ENCODE measurements at places on chromosomes 7 and 10.
A peak's percentile ranks its signal among the peaks of the same experiment; 100 is the strongest.

DNA sequence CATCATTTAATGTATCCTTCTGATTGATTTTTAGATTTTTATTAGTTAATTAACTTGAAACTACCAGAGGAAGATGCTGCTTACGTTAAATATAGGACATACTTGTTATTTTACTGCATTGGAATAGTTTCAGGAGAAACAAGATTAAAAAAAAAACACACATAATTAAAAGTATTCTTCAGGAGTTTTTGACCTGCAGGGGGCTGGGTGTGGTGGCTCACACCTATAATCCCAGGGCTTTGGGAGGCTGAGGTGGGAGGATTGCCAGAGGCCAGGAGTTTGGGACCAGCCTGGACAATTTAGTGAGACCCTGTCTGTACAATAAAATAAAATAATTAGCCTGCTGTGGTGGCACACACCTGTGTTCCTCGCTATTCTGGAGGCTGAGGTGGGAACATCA, 10.7 kb downstream of the CBLL1 start:
- DNase-seq, result no peak

DNA sequence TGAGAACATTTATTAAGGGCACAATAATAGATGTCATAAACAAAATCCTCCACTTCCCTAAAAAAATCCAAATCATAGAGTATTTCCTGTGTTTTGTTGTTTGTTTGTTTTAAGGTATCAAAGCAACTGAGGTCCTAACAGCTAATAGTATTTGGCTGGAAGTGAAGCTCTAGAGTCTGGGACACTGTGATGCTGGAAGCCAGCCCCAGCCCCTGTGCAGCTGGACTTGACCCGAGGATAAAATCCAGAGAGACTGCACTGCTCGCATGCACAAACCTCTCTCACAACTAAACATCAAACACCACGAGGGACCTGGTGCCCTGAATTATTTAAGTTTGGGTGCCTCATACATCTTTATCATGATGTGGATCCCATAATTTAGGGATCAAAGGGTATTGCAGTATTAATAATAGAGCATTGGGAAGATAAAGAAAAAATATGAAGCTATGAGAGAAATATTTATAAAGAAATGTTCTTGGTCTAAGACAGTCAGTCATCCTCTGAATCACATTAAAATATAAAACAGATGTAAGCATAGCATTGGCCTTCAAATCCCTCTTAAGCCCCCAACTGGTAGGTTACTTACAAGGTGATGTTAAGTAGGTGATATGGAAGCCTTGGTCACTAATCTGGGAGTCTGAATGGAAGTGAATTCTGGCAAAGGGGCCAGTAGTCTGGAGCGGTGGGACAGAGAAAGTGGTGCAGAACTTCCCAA, 44.4 kb downstream of the CUBN start:
- DNase-seq, result no peak

- no peak for DNase-seq
Observed at GRCh38 chr10:124020981-124021815, 72.2 kb downstream of the CHST15 start.

GRCh38 chr7:41582116-41582515, 120.8 kb downstream of the INHBA start:
- DNase-seq, result no peak

DNA sequence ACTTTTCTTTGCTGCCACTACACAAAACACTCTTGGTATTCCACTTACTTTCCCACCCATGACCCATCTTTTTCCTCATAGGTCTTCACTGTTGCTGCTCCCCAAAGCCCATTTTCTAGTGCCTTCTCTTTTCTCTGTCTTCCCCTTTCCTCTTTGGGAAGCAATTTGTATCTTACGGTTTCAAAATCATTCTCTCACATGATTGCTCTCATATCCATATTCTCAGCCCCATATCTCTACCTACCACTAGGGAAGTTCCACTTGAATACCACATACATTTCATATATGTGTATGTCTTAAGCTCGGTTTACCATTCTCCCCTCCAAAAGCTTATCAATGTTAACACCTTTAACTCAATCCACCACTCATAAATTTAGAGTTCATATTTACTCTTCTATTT, 3.2 kb upstream of the UBE2D1 start:
- DNase-seq, result no peak

DNA sequence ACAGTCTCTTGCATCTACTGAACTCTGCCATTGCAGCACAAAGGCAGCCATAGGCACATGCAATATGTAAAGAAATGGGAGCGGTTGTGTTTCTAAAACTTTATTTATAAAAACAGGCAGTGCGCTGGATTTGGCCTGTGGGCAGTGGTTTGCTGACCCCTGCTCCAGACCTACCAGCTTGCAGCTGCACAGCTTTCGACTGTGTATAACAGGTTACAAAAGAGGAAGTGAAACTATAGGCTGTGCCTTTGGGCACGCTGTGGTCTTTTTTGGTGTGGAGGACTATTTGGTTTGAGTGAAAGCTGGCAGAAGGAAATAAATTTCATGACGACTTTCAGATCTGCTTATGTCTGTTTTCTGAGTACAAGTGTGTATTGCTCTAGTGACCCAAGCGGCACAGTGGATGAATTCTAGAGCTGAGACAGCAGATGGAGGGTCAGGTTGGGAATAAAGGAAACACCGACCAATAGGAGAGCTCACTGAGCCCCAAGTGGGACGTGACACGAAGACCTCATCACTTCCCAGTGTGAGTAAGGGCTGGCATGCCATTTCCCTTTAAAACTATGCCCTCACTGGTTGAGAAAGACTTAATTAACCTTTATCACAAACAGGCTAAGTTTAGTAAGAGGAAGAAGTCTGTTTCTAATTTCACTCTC, 152.7 kb downstream of the ANK3 start:
- DNase-seq, result peak; percentile 52

- no peak for DNase-seq
Observed at GRCh38 chr10:63636812-63637211, 115.6 kb downstream of the REEP3 start.

DNA sequence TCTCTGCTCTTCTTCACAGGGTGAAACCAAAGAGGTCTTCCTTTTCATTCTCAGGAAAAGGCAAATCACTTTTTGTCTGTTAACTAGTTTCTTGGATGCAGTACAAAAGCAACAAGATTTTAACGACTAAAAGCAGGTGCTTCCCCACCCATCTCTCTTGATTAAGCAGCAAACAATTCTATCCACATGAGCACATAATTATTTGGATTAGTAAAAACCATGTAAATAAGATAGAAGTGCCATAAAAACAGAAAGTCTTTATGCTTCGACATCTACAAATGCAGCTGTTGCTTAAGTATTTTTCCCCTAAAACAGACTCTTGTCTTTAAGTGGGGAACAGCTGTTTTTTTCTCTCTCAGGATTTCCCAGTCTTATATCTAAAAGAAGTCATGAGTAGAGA, 37.4 kb downstream of the USP54 start:
- DNase-seq, result no peak

GRCh38 chr10:59688921-59689351, 20.7 kb downstream of the SLC16A9 start:
- DNase-seq, result peak; percentile 40

DNA sequence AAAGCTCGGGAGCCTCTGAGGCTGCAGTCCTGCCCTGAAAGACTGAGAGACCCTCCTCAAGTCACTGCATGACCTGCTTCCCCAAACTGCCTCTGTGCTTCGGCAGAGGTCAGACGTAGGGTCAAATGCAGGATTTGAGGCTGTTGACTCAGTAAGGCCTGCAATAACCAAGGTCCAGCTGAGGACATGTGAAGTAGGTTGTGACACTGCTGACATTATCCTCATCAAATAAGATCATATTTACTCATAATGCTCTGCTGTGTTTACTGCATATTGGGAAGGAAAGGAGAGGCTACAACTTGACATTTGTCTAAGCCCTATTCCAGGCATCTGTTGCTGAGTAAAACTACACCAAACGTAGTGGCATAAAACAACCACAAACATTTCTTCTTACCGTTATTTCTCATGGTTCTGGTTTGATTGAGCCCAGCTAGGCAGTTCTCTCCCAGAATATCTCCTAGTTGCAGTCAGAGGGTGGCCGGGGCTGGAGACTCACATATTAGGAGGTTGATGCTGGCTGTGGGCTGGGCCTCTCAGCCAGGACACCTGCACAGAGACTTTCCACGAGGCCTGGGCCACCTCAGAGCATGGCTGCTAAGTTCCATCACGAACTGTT, 122.1 kb upstream of the STK17A start:
- no peak for DNase-seq
